ENCODE measurements at places on chromosomes 2 and 18.

- no peak for DNase-seq
Observed at GRCh38 chr2:231957913-231958763, 3.4 kb upstream of the DIS3L2 start.

DNA sequence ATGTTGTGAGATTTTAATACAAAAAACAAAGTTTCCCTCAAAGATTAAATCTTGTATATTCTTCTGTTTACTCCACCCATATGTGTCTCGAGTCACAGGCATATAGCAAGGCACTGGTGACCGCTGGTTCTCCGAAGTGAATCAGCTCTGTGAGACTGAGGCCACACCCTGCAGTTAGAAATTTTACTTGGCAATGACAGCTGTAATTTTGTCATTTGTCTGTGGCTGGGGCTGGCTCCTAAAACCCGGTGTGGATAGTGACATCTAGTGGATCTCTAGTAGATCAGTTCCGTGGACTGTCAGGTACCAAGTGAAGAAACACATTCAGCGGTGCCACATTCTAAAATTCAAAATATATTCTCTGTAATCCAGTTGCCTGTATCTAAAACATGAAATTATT is 278.0 kb downstream of the NEDD4L start:
- peak; percentile 19 for DNase-seq

- peak; percentile 5 for DNase-seq
Observed at GRCh38 chr2:217218269-217219163, 358.7 kb upstream of the TNP1 start.

- no peak for DNase-seq
Observed at GRCh38 chr2:109223490-109223889, 94.5 kb downstream of the SH3RF3 start.

GRCh38 chr18:74902147-74902455 is 304.4 kb downstream of the ZNF407 start:
- no peak for DNase-seq

DNA sequence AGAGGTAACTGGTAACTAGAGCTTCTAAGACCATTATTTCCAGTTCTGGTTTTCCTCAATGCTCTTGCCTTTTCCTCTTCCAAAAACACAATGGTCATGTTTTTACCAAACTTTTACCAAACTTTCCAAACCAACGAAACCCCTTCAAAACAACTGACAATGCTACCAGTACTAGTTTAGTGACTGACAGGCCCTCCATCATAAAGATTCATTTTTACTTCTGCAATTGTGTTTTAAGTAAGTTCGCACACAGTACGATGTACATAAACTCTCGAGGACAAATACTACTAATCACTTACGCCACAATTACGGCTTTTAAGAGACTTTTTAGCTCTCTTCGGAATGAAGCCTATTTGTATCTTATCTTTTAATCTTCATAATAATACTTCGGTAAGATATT is 900 bp downstream of the C18orf32 start:
- DNase-seq = no peak

All from activated T-cell treated with anti-CD3 and anti-CD28 coated beads for 48 hours (primary cell).